Eye (tissue), 1 donor: ENCODE measurements at places on chromosomes 7 and 10.
A peak's percentile ranks its signal among the peaks of the same experiment; 100 is the strongest.

DNA sequence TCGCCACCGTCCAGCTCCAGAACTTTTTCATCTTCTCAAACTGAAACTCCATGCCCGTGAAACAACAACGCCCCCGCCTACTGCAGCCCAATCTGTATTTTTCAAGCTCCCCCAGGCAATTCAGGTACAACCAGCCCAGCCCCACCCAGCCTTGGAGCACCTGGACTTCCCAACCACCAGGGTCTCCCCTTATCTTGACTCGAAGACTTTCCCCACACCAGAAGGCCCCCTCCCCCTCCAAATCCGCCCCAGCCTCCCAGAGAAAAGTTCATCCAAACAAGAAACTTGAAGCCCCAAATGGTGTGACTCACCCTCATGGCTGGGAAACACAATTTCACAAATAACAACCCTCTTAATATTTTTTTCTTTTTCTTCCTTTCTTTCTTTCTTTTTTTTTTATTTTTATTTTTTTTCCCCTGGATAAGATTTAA is 10.6 kb downstream of the ZCCHC24 start:
- DNase-seq: no peak

- no peak for DNase-seq
These were observed 49.7 kb downstream of the UNC5B start for GRCh38 chr10:71262027-71262426.

GRCh38 chr7:24899905-24900304 is 80.1 kb downstream of the OSBPL3 start:
- DNase-seq: no peak

DNA sequence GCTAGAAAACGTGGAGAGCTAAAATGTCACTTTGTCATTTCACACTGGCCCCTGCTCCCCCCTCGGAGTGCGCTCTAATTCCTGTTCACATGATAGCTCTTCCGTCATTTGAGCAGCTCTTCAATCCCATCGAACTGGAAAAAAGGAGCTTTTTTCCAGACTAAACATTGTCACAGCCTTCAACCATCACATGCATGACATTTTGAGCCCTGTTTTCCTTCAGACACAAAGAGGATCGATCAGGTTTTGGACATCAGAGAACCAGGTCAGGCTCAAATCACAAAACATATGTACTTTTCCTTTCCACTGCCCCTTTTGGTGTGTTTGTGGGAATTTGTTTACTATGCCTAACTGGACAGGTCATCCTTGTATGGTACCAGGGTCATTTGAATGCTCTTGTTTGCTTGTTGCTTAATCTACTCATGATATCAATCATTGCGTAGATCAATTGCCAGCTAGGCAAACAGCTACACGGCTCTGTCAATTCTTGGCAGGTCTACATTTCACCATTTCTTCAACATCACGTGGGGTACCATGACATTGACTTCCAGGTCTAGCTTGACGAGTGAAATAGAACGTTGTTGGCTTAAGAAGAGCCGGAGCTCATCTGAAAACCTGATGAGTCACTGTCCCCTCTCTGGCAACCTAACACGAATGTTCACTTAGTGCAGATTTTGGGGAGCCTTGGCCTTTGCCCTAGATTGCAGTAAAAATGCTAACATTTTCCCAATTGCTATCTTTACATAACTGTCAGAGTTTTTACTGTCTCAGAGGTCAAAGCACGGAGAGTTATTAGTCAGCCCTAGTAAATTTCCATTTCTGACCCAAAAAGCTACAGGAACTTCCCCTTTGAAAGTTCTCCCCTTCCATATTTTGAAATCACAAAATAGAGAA is 87.3 kb downstream of the LYZL2 start:
- DNase-seq: peak; percentile 44

DNA sequence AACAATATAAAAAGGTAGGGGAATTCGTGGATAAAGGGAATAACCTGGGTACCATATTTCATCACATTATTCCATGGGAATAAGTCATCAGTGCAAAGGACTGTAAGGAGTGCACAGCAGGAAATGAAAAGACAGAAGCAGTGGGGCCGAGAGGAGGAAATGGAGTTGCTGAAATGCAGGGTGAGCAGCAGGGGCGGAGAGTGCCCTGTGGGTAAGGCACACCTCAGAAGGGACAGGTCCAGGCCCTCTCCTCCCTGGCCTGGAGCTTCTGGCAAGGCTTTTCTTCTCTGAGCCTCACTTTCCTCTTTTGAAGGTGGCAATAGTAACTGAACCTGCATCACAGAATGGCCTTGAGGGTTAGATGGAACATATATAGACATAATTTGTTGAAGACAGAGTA is 26.2 kb downstream of the IKZF1 start:
- DNase-seq: no peak

GRCh38 chr7:143938379-143939243 is 3.6 kb downstream of the OR2F2 start:
- DNase-seq: no peak

DNA sequence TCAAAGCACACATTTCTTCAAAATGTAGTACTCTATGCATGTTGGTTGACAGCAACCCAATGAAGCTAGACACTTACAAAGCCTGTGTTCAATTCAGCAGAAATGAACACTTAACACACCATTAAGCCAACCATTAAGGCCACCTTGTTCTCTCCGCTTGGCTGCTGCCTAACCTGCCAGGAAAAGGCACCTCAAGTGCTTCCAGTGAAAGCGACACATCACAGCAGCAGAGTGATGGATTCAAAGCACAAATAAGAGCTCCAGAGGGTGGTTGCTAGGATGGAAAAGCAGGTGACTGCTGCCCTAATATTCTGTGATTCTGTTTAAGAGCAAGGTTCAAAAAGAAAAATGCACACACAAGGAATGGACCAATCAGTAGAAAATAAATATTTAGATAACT is 81.5 kb upstream of the GNAI1 start:
- DNase-seq: peak; percentile 71

GRCh38 chr10:3102720-3103427 is 35.5 kb downstream of the PFKP start:
- no peak for DNase-seq

- no peak for DNase-seq
These were observed 4.8 kb downstream of the NHLRC2 start for GRCh38 chr10:113859261-113859660.

GRCh38 chr7:74231232-74231590 is 21.4 kb downstream of the LAT2 start:
- DNase-seq: no peak

- no peak for DNase-seq
These were observed 62.9 kb downstream of the CCSER2 start for GRCh38 chr10:84391326-84391725.

GRCh38 chr7:37577412-37577811 is 106.2 kb upstream of the GPR141 start:
- no peak for DNase-seq

DNA sequence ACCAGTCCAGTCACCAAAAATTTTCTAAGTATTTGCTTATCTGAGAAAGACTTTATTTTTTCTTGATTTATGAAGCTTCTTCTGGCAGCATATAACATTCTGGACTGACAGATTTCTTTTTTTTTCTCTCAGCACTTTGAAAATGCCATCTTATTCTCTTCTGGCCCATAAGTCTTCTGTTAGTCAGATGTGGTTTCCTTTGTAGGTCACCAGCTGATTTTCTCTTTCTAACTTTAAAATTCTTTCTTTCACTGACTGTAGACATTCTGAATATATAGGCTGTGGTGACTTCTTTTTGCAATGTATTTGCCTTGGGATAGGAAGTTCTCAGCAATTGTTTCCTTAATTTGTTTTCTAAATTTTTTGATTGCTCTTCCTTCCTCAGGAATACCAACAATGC is 172.5 kb downstream of the CCDC7 start:
- no peak for DNase-seq

GRCh38 chr7:2884161-2884560 is 40.1 kb upstream of the GNA12 start:
- no peak for DNase-seq

DNA sequence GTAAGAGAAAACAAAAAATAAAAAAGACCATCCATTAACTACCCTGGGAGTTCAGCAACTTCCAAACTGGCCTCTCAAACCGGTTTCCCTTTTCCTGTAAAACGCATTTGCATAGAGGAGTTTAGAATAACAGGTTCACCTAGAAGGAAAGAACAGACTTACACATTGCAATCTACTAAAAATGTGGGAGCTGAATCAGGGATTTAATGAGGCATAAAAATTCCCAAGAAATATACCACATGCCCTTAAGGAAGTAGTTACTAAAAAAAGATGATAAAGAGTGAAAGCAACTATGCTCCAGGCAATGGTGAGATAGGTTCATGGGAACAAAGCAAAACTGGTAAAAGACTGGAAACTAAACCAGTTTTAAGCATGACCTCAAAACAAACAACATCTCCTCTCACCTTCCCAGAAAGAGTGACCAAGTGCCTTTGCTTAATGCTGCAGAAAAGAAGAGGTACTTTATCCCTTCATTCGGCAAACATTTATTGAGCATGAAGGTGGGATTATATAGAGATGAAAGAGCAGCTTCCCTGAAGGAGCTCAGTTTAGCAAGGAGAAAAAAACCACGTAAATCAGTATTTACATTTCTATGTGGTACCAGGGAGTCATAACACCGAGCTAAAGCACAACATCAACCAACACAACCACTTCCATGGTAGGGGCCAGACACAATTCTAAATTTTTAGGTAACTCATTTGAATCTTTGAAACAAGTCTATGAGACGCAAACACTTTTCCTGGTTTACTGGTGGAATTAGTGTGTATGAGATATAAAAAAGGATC is 152.8 kb downstream of the SGMS1 start:
- DNase-seq: peak; percentile 18
